ENCODE measurements at places on chromosomes 13 and 19.

DNA sequence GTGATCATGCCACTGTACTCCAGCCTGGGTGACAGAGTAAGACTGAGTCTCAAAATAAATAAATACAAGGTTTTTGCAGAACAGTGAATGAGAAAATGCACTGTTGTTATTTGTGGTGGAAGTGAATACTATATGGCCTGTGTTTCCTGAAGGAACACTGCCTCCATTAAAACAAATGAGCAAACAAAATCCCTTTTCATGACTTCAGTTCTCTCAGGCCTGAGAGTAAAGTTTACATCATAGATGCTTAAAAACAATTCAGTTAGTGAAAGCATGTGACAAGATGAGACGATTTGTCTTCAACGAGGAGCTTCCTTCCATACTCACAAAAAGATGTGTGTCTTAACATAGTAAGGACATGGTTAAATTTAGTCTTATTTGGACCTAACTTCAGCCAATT, 14.4 kb downstream of the SPINT2 start:
- no peak for DNase-seq

GRCh38 chr13:48184260-48184659, 48.7 kb upstream of the ITM2B start:
- DNase-seq, result no peak

DNA sequence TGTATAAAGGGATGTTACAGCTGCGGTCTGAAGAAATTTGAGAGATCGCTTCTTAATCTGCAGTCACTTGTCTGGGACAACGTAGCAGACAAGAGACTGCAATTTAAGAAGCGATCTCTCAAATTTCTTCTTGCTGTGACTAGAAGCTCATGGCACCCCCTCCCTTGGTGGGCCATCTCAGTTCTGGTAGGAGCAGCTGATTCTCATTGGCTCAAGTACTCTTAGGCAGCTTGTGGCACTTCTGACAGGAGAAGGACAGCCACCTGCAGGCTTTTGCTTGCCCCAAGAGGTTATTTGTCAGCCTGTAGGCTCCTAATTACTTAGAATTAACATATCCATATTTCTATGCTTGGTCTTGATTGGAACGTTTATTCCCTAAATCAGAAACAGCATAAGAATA, 503.0 kb downstream of the DCT start:
- no peak for DNase-seq

GRCh38 chr13:76440568-76440967, 445.6 kb downstream of the KCTD12 start:
- DNase-seq, result no peak

DNA sequence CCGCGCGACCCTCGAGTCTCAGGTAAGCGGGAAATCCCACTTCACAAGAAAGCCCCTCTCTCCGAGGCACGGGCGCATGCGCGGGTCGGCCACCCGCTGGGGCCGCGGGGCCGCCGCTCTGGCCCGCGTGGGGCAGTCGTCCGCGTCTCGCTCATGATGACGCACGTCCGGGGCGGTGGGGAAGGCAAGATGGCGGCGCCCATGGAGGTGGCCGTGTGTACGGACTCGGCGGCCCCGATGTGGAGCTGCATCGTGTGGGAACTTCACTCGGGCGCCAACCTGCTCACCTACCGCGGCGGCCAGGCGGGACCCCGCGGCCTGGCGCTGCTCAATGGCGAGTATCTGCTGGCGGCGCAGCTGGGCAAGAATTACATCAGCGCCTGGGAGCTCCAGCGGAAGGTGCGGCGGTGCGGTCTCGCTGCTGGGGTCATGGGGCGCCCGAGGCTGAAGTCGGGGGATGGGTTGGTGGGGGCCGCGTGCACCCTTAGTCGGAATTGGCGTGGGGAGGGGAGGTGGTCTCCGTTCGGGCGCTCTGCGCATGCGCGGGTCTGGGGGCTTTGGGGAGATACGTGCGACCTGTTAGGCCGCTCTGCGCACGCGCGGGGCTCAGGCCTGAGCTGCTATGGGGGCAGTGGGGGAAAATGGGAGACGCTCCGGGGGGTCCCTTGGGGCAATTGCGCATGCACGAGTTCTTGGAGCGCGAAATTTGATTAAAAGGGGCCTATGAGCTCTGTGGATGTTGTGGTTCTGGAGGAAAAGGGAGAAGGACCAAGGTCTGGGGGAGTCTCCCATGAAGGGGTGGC, at the start of gene WDR18:
Gene WDR18 (plus strand): TSS at position 181 of the 803 bp plus-strand sequence. CDS start 9 bp downstream, at position 190.
- peak; percentile 97 for DNase-seq

DNA sequence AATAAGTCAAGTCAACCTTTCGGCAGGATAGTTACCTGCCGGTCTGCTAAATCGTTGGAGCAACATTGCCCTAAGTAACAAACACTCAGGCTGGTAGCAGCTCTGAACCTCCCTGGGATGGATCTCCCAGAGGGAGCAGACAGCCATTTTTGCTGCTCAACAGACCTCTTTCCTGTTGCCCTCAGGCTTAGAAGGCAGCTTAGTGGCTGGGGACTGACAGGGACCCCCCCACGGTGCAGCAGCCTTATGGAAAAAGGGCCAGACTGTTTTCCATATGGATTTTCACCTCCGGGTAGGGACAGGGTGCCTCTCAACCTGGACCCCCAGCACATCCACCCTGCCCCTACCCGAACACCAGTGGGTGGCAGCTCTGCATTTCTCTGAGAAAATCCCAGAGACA, 49.7 kb downstream of the UBL3 start:
- DNase-seq, result no peak

DNA sequence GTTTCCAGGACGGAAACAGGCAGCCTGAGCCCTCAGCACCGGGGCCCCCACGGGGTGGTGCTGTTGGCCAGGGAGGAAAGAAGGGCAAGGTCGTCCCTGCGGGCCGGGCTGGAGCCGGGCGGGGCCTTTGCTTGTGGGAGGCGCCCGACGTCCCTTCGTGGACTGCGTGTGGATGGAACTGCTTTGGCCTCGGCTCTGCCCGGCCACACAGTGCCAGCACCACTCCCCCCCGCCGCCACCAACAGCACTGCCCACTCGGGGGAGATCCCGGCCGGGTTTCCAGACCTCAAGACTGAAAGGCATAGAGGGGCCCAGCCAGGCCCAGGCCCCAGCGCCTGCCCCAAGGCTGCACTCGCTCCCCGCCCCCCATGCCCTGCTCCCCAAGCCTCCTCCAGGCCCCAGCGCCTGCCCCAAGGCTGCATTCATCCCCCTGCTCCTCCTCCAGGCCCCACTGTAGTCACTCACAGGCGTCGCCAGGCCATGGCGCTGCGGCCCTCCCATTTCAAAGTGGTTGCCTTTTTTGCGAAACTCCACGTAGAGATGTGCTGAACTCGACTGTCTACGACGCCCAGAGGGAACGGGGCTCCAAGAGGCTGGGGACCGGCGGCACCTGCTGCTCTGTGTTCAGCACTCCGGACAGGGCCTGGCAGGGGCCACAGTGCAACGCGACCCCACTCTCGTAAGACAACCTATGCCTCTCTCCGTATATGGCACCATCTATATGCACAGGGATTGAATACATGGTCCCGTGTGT, 22.5 kb downstream of the C13orf46 start:
- DNase-seq, result peak; percentile 80

Measured in activated effector memory CD4-positive, alpha-beta T cell treated with anti-CD3 and anti-CD28 coated beads, Interleukin-2, amount 50 U/mL, for 16 hours (primary cell).